ENCODE measurements at places on chromosomes 12 and 14.

DNA sequence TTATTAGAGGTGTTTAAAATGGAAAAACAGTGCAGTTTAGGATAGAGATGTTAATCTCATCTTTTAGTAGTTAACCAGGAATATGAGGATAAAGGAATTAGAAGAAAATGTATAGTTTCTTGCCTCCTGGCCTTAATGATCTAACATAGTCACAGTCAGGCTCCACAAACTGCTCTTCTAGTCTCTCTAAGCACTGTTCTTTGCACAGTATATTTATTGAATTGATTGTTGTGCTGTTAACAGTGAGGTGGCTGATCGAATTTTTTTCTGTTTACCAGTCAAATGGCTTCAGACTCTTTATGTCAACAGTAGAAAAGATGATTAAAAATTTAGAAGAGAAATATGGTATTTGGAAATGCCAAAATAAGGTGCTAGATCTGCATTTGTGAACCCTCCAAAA lies 37.8 kb downstream of the ATF7IP start:
- DNase-seq = no peak

- DNase-seq = no peak
Measured at GRCh38 chr14:75242546-75243273, 35.9 kb upstream of the FOS start.

- DNase-seq = no peak
Measured at GRCh38 chr12:83462419-83462818, 775.7 kb downstream of the TMTC2 start.

DNA sequence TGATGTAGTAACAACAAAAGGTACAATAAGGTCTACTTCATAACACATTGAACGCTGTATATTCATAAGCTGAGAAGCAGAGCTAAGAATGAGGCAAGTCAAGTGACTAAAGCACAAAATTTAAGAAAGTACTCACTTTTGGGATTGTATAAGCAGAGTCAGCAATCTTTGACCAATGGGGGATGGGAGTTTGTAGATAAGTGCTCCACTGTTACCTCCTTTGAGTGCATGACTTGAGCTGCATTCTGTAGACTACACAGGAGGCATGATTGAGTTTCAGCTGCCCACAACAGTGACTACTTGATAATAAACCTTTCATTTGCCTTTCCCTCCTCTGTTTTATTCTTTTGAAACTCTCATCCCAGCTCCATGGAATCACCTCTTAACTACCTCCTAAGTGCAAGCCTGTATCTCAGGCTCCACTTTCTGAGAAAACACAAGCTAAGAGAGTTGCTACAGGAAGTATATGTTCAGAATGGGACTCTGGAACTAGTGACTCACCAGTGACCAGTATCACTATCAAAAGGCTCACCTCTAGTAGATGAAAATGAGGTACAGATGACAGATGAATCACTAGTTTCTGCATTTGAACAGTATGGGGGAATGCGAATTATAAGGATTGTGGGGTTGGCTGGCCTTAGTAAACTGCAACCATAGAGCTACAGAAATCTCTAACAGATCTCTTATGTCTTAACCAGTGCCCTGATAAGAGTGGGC lies 49.2 kb downstream of the SLC35F4 start:
- DNase-seq = no peak

DNA sequence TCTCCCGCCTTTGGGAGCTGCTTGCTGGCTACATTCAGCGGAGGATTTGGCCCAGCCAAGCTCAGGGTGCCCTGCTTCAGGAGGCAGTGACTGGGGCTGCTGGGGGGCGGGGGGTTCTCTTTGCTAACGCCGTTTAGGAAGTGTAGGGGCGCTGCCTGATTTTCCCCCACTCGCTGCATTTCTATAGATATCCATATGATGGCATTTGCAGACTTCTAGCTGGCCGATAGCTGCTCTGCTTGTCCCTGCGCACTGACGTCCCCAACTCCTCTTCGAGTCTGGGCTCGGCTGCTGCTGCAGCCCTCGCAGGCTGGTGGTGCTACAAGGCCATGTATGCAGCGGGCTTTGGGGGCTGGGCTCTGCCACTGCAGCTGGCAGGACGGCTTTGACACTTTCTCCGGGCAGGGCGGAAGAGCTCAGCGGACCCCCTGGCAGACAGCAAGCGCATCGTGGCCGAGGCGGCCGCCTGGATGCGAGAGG lies 3.1 kb downstream of the LRFN5 start:
- DNase-seq = peak; percentile 21

GRCh38 chr12:116502989-116503496 lies 56.1 kb upstream of the MAP1LC3B2 start:
- no peak for DNase-seq

GRCh38 chr12:6780573-6780972 lies 8.3 kb downstream of the LAG3 start:
- no peak for DNase-seq

DNA sequence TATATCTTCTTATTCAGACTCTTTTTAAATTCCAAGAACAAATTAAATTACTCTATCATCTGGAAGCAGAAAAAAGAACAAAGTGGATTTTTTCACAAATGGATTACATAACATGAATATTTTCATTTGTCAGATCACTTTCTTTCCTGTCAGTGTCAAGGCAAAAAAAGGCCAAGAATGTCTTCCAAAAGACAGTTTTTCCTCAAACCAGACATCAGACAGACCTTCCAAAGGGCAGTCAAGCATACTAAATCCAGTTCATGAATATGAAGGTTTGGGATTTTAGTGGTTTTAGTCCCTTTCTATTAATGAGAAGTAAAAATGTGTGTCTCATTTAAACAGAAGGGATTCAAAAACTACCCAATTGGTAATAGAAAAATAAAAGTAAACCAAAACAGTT lies 336.0 kb downstream of the CEP128 start:
- no peak for DNase-seq

DNA sequence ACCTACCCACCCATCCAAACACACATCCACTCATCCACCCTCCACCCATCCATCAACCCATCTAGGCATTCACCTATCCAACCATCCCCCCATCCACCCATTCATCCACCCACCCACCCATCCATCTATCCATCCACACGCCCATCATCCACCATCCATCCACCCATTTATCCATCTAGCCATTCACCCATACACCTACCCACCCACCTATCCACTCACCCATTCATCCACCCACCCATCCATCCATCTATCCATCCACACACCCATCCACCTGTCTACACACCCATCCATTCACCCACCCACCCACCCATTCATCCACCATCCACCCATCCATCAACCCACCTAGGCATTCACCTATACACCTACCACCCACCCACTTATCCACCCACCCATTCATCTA lies 72.6 kb upstream of the GALNT9 start:
- DNase-seq = no peak

GRCh38 chr14:90576581-90576980 lies 179.8 kb downstream of the CALM1 start:
- no peak for DNase-seq

DNA sequence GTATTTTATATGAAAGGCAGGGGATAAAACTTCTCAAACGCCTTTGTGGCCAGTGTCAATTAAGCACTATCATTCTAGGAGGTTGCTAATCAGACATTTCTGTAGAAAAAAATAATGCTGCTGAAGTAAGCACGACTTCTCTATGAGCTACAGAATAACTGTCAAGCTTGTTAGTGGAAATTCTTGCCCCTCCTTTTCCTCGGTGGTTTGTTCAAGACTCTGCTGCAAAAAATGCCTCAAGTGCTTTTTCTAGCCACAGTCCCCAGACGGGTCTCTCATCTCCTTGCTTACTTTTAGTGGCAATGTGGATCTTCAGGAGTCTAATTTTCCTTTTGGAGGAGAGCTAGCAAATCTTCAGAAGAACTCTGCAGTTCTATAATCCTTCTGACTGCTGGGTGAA lies 452.0 kb downstream of the FUT8 start:
- no peak for DNase-seq

DNA sequence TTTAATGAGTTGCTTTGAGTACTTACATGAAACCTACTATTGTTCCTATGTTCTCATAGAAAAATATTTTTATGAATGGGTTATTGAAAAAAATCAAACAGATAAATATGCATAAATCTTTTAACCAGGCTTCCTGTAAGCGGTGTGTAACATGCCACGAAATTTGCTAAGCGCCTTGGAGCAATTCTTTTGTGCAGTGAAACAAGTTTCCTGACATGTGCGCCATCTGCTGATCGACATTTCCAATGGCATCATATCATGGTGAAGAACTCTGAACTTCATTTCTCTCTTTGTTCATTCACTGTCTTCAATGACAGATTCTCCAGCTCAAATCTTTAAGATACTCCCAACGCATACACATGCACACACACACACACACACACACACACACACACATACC lies 145.6 kb upstream of the NAV3 start:
- peak; percentile 21 for DNase-seq

GRCh38 chr14:20624495-20625070 lies 16.9 kb downstream of the OR6S1 start:
- no peak for DNase-seq

DNA sequence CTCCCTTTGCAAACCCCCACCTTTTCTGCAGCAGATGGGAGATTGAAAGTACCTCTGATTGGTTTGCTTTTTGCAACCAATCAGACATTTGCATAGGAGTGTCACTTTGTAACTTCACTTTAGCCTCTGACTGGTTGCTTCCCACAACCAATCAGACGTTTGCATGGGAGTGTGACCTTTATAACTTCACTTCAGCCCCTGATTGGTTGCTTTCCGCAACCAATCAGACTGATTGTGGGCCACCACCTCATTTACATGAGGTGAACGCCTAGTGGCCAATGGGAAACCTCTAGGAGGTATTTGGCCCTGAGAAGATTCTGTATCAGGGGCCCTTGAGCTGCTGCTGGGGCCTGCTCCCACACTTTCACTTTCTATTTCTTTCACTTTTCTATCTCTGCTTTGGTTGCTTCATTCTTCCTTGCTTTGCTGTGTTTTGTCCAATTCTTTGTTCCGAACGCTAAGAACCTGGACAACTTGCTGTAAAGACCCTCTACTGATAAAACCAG lies 106.0 kb upstream of the PRICKLE1 start:
- no peak for DNase-seq

GRCh38 chr12:56119361-56119796 lies 1.3 kb downstream of the ZC3H10 start:
- DNase-seq = no peak

DNA sequence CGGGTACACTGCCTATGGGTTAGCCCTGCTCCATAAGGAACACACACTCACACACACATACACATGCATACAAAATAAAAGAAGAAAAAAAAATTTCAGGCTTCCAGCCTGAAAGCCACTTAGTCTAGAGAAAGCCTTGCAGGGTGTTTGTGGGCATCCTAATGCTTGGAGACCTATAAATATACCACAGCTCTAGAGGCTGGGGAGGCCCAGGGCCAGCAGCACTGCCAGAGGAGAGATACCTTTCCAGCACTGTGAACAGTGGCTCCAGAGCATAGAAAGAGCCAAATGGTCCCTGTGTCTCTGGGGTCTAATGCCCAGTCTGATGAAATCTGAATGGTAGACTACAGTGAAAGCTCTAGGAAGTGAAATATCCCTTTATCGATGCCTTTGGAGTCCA lies 12.9 kb downstream of the FAM161B start:
- no peak for DNase-seq

GRCh38 chr14:75457648-75458165 lies 29.9 kb downstream of the JDP2 start:
- no peak for DNase-seq

DNA sequence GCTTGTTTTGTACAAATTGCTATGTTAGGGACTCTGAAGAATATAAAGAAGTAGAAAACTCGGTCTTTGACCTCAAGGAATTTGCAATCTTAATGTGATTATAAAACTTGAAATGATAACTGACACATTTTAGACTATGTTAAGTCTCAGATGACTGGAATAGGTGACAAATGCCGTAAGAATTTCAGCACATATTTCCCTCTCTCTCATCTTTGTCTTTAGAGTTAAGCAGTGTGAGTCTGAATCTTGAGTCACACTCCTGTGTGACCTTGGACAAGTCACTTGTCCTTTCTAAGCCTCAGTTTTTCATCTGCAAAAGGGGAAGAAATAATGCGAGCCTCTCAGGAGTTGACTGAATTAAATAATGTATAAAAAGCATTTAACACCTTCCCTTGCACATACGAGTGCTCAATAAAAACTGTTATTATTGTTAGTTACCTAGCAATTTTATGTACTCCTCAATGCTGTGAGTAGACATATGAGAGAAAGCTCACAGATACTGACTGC lies 103.7 kb downstream of the DYRK2 start:
- no peak for DNase-seq

DNA sequence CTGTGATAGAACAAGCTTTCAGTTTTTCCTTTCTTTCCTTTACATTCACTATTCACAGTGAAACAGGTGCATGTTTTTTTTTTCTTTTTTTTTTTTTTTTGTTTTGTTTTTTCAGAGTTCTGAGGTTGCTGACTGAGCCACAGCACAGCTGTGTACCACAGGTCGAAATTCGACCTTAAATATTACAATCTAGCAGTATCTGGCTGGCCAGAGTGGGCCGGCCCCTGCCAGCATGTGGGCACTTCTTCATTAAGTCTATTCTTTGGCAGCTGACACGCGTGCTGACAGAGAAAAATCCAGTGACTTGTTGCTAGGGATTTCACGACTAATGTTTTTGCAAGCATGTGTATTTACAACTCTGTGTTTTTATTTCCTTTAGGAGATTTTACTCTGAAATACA lies 33.9 kb downstream of the FBXO33 start:
- no peak for DNase-seq

- DNase-seq = no peak
Measured at GRCh38 chr14:100857923-100858837, 32.3 kb downstream of the MEG3 start.

GRCh38 chr12:95626854-95627253 lies 75.6 kb upstream of the USP44 start:
- no peak for DNase-seq

DNA sequence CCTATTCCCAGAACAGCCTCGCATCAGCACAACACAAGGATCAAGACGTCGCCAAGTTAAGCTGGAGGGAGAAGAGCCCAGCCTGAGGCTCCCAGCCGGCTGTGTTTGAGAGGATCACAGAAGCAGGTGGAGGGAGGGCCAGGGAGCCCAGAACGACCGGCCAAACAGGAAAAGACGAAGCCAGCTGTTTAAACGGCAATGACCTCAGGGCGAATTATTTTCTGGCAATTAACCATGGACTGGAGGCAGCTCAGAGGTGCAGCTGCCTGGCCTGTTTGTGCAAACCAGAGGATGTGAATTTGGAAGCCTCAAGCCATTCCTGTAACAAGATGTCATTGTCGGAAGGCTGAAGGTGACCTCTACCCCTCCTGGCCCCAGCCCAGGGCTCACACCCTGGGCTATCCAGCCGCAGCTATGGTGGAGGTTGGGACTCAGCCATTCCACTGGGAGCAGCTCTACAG lies 175.8 kb upstream of the PRMT8 start:
- DNase-seq = no peak

Measured in anterior cingulate cortex (tissue), 58 donors.